CD4-positive, alpha-beta T cell treated with Interleukin-1 beta for 1 hour (primary cell): ENCODE measurements at places on chromosomes 13 and 19.
A peak's percentile ranks its signal among the peaks of the same experiment; 100 is the strongest.

- DNase-seq, result no peak
These were observed 41.8 kb upstream of the UBAC2 start for GRCh38 chr13:99158846-99159245.

GRCh38 chr13:114313061-114313860, 1.0 kb upstream of the CHAMP1 start:
- no peak for DNase-seq

DNA sequence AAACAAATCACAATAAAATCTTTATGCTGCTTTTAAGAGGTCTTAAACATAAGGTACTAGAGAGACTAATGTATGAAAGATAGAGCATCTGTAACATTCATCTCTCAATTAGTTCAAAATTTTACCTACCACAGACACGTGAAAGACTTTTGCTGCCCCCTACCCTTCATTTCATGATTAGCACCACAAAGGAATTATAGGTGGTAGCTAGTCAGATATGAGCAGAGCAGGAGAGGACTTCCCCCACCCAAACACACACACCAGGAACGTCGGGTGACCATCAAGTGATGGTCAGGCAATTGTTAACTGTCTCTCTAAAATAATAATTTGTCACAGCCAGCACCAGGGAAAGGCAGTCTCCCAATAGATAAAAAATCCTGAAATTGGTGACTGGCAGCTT, 1531.7 kb upstream of the SPRY2 start:
- DNase-seq, result no peak

DNA sequence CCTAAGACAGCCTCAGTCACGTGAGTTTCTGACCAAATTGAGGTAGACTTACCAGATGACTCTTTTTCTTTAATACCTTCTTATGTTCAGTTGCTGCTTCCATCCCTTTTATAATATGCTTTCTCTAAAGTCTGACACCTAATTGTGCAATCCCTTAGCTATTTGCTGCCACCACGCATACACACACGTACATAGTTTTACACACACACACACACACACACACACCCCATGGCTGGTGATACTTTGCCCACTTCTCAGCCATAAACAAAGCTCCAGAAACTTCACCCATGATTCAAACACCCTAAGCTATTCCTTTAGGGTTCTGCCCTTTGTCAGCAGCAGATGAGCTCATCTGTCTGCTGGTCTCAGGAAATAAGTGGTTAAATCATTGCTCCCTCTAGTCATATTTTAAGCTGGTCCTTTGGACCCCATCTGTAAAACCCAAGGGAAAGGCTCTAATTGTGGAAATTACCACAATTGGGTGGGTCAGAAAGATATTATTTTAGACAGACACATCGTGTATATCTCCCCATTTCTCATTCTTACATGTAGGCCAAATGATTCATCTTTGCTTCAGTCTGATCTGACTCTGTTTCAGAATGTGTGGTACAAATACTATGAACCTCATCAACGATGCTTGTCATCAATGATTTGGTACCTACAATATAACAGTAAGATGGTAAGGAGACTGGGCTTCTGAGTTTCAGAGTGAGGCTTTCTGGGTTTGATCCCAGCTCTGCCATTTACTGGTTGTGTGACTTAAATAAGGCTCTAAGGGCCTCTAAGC, 69.2 kb downstream of the NALCN start:
- DNase-seq, result no peak

DNA sequence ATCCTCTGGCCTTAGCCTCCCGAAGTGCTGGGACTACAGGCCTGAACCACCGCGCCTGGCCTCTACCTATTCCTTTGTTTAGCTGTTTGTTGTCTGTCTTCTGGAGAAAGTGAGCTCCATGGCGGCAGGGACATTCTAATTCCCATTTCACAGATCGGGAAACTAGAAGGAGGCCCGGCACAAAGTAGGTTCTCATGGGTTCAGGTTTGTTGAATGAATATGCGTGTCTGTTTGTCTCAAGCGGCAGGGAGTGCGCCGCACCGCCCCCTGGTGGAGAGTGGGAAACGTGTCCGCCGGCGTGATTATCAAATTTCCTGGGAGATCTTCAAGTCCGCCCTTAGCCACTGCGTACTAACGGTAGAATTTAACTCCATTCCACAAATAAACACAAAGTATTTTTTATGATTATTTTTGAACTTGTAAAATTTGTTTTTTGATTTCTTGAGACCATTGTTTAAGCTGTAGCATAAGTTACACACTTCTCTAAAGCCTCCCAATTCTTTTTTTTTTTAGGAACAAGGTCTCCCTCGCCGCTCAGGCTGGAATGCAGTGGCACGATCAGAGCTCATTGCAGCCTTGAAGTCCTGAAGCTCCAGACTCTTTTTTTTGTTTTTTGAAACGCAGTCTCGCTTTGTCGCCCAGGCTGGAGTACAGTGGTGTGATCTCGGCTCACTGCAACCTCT, 8.9 kb upstream of the CCDC9 start:
- DNase-seq, result peak; percentile 72

DNA sequence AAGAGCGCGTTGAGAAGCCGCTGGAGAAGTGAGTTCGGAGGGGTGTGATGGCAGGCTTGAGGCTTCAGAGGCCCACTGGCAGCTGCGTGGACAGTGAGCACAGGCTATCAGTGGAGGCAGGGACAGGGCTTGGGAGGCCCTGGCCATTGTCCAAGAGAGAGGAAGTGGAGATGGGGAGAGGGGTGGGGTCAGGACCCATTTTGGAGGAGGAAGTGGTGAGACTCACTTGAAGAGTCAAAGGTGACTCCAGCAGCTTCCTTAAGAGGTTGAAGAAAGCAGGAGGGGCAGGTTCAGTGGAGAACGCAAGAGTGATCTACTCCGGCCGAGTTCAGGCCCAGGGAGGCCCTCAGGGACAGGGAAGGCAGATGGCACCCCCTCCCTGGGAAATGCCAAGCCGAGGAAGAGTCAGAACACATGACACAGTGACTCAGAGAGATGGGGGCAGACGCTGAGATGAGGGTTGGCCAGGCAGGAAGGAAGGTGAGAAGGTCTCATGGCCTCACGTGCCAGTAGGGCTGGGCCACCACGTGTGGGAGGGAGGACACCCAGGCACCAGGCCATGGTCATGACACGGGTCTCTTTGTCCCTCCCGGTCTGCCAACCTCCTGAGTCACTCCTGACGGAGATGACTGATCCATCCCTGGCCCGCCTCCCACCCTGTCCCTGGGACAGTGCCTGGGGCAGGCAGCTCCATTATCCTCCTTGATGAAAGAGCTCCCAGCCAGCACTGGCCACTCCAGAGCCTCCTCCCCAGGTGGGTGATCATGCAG, 10.1 kb upstream of the CD22 start:
- peak; percentile 86 for DNase-seq

DNA sequence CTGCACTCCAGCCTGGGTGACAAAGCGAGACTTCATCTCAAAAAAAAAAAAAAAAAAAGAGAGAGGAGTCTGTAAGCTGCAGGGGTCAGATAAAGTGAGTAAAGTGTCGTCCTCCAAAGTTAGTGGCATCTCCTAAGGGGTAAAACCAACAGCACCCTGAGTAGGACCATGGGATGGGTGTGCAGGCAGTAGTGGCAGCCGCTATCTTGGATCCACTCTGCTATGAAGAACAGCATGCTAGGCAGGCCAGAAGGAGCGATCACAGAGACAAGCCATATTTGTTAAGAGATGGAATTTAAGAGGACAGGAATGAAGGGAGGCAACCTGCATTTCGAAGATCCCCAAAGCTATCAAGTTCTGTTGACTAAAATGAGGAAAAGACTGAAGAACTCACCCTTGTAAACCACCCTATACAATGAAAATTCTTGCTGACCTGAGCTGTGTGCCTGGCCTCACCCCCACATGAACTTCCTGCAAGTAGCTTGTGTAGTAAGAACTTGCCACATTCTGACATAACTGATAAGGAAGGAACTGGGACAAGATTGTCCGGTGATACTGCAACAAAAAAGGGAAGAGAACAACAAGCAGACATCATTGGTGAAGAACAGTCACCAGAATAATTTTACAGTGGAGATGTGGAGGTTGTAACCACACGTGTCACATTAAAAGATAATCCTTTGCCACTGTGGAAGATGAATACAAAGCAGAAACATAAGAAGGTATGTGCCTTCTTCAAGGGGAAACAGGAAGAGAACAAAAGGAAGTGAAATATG, 16.2 kb downstream of the DPY19L3 start:
- no peak for DNase-seq

DNA sequence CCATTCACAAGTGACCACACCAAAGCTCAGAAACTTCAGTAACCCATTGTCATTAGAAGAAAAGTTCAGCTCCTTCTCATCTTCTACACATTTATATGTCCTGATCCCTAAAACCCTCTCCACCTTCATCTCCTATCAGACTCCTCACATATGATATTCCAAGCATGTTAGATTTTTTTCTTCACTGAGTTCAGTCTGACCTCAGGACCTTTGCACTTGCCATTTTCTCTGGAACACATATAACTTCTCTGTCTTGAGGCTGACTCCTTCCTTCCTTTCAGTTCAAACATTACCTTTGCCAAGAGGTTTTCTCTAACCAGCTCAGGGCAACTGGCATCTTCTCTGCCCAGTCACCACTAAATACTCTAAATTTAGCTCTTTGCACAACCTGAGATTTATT, 54.1 kb downstream of the C13orf42 start:
- no peak for DNase-seq

DNA sequence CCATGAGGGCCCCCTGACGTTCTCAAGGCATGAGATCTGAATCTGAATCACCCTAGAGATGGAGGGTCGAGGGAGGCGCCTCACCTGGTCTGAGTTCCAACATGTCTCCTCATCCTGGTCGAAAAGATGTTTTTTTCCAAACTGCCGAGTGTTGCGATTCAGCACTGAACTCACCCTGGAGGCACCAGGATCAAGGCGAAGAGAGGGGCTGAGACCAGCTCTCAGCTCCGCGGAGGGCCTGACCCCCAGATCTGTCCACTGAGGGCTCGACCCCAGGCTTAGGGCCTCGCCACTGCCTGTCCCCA, 555 bp downstream of the NR2C2AP start:
- DNase-seq, result no peak

- no peak for DNase-seq
These were observed 5.2 kb downstream of the LHFPL6 start for GRCh38 chr13:39597838-39598237.

DNA sequence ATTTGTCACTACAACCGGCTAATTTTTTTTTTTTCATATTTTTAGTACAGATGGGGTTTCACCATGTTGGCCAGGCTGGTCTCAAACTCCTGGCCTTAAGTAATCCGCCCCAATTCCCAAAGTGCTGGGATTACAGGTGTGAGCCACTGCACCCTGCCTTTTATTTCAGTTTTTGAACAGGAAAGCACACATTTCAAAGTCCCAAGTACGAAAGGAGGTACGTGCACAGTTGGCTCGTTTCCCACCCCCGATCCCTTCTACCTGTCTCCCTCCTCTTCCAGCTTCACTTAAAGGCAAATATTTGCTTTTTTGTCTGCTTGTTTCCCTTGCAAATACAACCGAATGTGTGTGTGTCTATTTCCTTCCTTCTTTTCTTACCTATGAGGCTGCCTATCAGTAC, 30.5 kb downstream of the ZIC5 start:
- no peak for DNase-seq

GRCh38 chr13:87940776-87941175, 269.6 kb downstream of the SLITRK5 start:
- no peak for DNase-seq

- peak; percentile 17 for DNase-seq
These were observed 82.5 kb downstream of the AKAP11 start for GRCh38 chr13:42354241-42355091.

DNA sequence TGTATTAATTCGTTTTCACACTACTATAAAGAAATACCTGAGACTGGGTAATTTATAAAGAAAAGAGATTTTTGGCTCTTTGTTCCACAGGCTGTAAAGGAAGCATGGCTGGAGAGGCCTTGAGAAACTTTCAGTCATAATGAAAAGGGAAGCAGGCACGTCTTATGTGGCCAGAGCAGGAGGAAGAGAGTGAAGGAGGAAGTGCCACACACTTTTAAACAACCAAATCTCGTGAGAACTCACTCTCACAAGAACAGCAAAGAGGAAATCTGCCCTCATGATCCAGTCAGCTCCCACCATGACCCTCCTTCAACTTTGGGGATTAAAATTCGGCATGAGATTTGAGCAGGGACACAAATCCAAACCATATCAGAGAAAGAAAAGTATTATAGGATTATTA, 1255.9 kb upstream of the MIR17HG start:
- no peak for DNase-seq

DNA sequence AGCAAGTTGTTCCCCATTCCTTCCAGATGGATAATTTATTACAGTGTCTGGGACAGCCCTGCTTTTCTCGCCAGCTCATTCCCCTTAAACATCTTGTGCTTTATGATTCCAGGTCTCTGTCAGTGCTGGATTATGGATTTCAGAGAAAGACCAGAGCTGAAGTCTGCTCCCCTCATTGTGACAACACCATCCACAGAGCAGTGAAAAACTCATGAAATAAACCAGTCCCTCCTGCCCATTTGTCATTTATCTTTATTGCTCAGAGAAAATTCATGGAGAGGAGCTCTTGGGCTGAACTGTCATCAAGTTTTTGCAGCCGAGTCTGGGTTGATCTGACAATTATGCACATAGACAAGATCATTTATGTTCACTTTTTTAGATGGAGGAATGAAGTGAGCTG, 92.7 kb upstream of the GPR12 start:
- DNase-seq, result no peak

- DNase-seq, result no peak
These were observed 7.3 kb upstream of the RASAL3 start for GRCh38 chr19:15471639-15472101.

- peak; percentile 84 for DNase-seq
These were observed 22.1 kb downstream of the ARID3A start for GRCh38 chr19:947707-948539.

DNA sequence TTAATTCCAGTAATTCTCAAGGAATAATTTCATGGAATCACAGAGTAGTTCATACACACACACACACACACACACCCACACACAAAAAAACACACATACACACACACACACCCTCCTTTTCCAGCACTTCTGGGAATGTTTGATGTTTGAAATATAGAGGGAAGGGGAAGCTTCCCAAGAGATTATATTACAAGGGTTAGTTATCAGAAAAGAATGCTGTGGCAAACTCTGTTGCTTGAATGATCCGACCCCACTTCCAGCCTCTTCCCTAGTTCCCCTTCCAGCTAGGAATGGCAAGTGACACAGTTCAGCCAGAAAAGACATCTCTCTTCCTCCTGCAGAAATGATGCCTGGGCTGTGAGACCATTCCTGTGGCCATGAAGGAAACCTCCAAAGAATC, 49.9 kb downstream of the KCTD12 start:
- no peak for DNase-seq

GRCh38 chr19:35533822-35534392, 651 bp downstream of the GAPDHS start:
- peak; percentile 46 for DNase-seq

- no peak for DNase-seq
These were observed 7.6 kb downstream of the ACTL9 start for GRCh38 chr19:8690753-8691539.

GRCh38 chr13:55815458-55816033, 1325.2 kb upstream of the PRR20A start:
- no peak for DNase-seq

GRCh38 chr13:112450904-112451240, 74.7 kb downstream of the SPACA7 start:
- DNase-seq, result no peak

DNA sequence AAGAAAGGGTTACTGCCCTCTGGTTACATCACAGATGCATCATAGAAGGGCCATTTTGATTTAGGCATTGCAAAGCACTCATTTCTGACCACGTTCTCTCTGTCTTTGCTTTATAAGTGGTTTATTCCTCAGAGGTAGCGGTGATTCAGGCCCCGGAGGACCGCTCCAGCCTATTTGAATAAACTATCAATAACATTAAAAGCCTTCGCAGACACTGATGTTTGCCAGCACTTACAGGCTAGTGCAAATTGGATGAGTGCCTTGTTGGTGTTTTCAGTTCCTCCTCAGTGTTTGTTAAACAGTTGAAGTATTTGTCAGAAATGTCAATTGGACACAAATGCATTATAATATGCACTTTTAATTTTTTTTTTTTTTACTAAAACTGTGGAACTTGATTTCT, 120.2 kb downstream of the RXFP2 start:
- no peak for DNase-seq
